Heart left ventricle (tissue), 16 donors: ENCODE measurements at places on chromosomes 7 and 10. TPM values are rescaled to one million over a fixed set of nuclear protein-coding genes. Genes with fewer than 3 reads are reported as not detected.

- H3K4me3 ChIP-seq, result no peak overlapping the region
- no peaks in the 10 kb centered on the region for H3K27me3 ChIP-seq
- no peak for DNase-seq
- no peaks in the 10 kb centered on the region for H3K36me3 ChIP-seq
These were observed 264.5 kb downstream of the HDAC9 start for GRCh38 chr7:18760046-18760445.

METTL27 gene
- 0.33 TPM for total RNA-seq

- DNase-seq, result no peak
- no peaks in the 10 kb centered on the region for H3K27me3 ChIP-seq
- H3K4me1 ChIP-seq, result no peaks in the 10 kb centered on the region
- no peaks in the 10 kb centered on the region for H3K36me3 ChIP-seq
These were observed 9.1 kb upstream of the CSGALNACT2 start for GRCh38 chr10:43128958-43129706.

DNA sequence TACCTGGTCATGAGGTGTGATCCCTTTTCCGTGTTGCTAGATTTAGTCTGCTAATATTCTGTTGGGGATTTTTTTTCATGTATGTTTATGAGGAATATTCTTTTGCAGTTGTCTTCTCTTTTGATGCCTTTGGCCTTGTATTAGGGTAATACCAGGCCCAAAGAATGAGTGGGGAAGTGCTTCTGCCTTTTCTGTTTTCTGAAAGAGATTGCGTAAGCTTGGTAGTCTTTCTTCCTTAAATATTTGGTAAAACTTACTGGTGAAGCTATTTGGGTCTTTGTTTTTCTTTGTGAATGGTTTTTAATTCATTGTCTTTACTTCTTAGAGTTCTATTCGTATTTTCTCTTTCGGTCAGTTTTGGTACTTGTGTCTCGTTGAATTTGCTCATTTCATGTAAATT, 51.1 kb downstream of the SHH start:
- H3K4me1 ChIP-seq, result peaks cover 12% of the 10 kb centered on the region
- H3K36me3 ChIP-seq, result peaks cover 33% of the 10 kb centered on the region
- no peak overlapping the region for H3K4me3 ChIP-seq
- no peaks in the 10 kb centered on the region for H3K27me3 ChIP-seq
- DNase-seq, result no peak
- H3K27ac ChIP-seq, result no peak overlapping the region

DNA sequence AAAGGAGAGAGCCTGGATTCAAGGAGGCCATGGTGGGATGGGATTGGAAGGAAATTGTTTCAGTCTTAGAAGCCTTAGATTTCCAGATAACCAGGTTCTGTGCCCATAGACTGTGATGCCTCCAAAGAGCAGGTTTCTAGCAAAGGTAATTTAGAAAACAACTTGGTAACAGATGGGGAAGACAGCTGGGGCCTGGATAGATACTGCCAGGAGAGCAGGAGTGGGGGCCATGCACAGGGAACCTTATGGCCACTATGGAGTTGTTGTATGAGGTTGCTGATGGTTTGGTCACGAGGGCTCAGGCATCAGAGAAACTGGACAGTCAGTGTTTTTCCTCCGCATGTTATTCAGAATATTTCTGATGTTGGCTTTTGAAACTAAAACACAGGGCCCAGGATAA, 901.9 kb downstream of the LRMDA start:
- DNase-seq, result no peak
- H3K4me3 ChIP-seq, result no peak overlapping the region
- no peaks in the 10 kb centered on the region for H3K27me3 ChIP-seq
- H3K36me3 ChIP-seq, result no peaks in the 10 kb centered on the region
- no peak overlapping the region for H3K27ac ChIP-seq

GRCh38 chr10:125344573-125345171, 184.3 kb upstream of the CTBP2 start:
- H3K27ac ChIP-seq, result no peak overlapping the region
- no peak for DNase-seq
- no peaks in the 10 kb centered on the region for H3K27me3 ChIP-seq
- H3K4me1 ChIP-seq, result no peaks in the 10 kb centered on the region
- no peak overlapping the region for H3K4me3 ChIP-seq
